ENCODE measurements at places on chromosomes 2 and 18.

- no peak for DNase-seq
Observed at GRCh38 chr2:209762563-209762962, 9.1 kb upstream of the UNC80 start.

DNA sequence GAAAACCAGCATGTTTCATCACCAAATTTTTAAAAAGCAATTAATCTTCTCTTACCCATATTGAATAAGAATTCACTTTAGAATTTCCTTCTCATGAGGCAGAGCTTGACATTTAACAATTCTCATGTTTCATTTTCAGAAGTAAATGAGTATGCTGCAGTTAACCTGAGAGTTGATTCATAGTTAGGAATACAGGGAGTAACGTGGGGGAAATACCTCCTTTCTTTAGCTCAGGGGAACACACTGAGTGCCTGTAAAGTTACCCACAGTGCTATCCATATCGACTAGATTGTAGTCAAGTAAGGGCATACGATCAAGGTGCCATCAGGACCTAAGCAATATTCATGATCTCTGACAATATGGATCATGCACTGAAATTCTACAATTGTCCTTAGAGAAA is 38.9 kb upstream of the ATIC start:
- DNase-seq, result no peak

DNA sequence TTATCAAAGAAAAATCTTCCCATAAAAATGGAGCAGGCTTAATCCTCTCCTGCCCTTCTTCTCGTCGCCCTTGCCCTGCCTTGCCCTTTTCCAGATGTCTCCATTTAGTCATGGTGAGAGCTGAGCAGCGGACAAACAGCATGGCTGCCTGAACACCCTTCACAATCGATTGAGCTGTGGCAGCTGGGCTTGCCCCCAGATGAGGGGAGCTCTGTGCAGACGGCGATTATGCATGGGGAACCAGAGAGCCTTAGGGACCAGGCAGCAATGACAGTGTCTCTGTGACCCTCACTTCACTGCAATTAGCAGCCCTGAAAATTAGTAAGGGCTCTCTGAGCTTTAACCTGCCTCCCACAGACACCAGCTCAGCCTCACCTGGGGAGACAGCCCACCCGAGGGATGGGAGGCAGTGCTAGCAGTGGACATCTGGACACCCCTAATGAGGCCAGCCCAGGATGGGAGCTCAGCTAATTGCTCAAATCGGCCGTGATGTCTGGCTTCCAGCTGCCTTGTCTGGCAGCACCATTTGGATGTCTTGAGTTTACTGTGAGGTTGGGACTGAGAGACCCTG is 365.7 kb downstream of the TNS1 start:
- no peak for DNase-seq

DNA sequence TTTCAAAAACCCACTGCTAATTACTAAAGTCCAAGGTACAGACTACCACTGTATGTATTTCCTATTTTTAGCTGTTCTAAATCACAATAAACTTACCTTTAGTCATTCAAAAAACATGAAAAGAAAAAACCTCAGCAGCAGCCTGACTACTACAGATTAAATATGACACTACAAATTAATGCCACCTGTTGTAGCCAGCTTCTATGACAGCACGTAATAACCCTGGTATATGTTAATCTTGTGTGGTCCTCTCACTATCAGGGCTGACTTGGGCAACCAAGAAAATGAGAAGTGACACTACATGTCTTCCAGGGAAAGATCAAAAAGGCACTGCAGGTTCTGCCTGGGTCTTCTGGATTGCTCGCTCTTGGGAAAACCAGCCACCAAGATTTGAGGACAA is 90.6 kb upstream of the FAM124B start:
- no peak for DNase-seq

- DNase-seq, result no peak
Observed at GRCh38 chr2:56286936-56287335, 103.1 kb downstream of the CCDC85A start.

DNA sequence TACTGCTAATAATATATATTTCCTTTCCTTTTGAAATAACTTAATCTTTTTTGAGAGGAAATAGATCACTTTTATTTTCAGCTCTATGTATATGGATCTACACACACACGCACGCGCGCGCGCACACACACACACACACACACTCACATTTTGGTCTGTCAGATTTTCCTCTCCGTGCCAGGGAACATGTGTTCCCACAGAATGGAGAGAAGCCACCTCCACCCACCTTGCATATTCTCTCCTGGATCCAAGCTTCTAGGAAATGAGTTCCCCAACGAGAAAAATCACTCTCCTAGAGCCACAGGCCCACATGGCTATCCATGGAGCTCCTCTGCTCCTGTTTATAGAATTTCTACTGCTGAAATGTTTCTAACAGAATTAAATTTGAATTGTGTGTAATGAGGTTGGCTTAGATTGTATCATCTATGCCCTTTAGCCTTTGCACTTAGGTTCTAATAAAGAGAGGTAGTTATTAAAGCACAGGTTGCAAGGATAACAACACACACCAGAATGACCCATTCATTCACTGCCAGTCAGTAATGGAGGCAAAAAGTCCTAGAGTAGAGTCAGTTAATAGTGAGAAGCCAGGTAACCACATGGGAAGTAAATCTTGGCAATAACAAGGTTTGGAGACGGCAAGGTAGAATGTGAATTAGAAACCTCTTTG is 19.7 kb downstream of the IFIH1 start:
- no peak for DNase-seq

All from BJ (cell line).